ENCODE measurements at places on chromosomes 12 and 14.

DNA sequence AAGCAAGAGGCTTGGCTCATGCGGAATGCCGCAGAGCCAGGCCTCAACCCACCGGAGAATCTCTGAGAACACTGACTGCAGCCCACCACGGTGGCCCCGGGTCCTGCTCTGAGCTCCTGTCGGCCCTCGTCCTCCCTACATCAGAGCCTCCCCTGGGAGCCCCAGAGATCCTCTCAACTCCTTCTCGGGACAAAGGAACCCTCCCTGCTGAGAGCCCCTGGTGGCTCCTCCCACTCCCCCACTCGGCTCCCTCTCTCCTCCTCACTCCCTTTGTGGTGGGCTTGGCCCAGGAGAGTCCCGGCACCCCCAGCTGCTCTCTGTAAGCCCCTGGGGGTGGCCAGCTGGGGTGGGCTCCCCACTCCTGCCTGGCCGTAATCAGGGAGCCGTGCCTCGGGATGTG lies 11.1 kb upstream of the INF2 start:
- peaks cover 10% of the 10 kb centered on the region for H3K27me3 ChIP-seq
- no peaks in the 10 kb centered on the region for H3K36me3 ChIP-seq
- H3K4me1 ChIP-seq = peaks cover 69% of the 10 kb centered on the region
- peak overlapping the region; percentile 54 for H3K4me3 ChIP-seq

- no peaks in the 10 kb centered on the region for H3K36me3 ChIP-seq
- H3K4me3 ChIP-seq = no peak overlapping the region
- no peak overlapping the region for H3K27ac ChIP-seq
- no peaks in the 10 kb centered on the region for H3K27me3 ChIP-seq
- H3K4me1 ChIP-seq = peaks cover 24% of the 10 kb centered on the region
Measured at GRCh38 chr14:68464711-68465110, 328.2 kb downstream of the ZFP36L1 start.

DNA sequence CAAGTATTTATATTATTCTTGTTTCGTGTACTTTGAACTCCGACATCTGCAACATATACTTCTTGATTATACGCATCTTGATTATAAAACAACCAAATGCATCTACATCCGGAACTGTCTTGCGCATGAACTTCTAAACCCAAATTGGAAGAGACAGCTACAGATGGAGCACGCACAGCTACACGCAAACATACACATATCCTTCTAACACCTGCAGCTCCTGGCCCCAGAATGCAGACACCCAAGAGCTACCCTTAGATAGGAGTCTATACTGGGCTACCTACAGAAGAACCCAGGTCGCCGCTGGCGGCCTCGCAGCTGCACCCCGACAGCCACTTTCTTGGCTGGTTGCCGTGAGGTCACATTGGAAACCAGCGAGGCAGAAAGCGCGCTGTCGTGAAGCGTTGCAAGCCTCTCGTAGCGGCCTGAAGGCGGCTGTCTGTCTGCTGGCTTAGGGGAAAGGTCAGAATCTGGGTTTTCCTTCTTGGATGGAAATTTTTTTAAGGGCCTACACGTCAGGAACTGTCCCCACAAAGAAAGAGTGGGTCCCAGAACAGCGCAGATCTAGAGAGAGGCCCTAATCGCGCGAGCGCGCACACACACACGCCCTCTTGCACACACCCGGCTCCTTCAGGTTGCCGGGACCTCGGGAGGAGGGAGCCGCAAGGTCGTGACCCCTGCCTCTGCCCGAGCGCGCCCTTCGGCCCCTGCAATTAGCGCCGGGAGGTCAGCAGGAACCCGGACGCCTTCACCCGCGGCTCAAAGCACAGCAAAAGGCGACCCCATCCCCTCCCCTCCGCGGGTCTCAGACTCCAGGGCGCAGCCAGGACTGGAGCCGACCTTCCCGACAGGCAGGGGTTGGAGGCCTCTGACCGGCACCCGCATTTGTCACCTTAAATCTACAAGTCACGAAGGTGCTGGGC lies 17.0 kb downstream of the TBX3 start:
- H3K36me3 ChIP-seq = peaks cover 5% of the 10 kb centered on the region
- no peak for DNase-seq
- peaks cover 80% of the 10 kb centered on the region for H3K27me3 ChIP-seq
- H3K27ac ChIP-seq = no peak overlapping the region
- H3K4me1 ChIP-seq = peaks cover 28% of the 10 kb centered on the region

DNA sequence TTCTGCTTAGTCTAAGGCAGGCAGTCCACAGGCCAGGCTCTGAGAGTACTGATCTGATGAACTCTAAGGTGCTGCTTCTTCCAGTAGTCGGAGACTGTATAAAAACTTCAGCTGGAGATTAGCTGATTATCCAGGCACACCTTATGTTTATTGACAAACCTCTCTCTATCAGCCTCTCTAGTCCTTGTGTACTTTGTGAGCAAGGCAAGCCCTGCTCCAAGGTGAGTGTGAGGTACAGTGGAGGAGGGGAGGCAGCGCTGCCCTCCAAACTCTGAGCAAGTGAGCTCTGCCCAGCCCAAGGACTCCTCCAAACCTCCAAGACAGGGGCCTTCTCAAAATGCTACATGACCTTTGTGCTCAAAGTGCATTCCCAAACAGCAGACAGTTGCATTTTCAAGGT lies 95.9 kb upstream of the CDKN3 start:
- H3K27me3 ChIP-seq = no peaks in the 10 kb centered on the region
- no peak overlapping the region for H3K4me3 ChIP-seq
- DNase-seq = no peak
- no peaks in the 10 kb centered on the region for H3K4me1 ChIP-seq
- H3K36me3 ChIP-seq = no peaks in the 10 kb centered on the region
- H3K27ac ChIP-seq = no peak overlapping the region

- no peak overlapping the region for H3K4me3 ChIP-seq
- H3K4me1 ChIP-seq = no peaks in the 10 kb centered on the region
- H3K27me3 ChIP-seq = no peaks in the 10 kb centered on the region
- DNase-seq = peak; percentile 60
- no peaks in the 10 kb centered on the region for H3K36me3 ChIP-seq
- no peak overlapping the region for H3K27ac ChIP-seq
Measured at GRCh38 chr12:42284876-42285275, 41.0 kb downstream of the ZCRB1 start.

GRCh38 chr14:21056520-21057163 lies 980 bp upstream of the RNASE8 start:
- peak; percentile 70 for DNase-seq
- H3K4me1 ChIP-seq = peaks cover 21% of the 10 kb centered on the region
- H3K36me3 ChIP-seq = no peaks in the 10 kb centered on the region
- no peak overlapping the region for H3K4me3 ChIP-seq
- H3K27ac ChIP-seq = no peak overlapping the region

Measured in muscle of leg (tissue), 16 donors.